Activated T-cell treated with anti-CD3 and anti-CD28 coated beads for 24 hours (primary cell): ENCODE measurements at places on chromosomes 3 and 15.

- no peak for DNase-seq
These were observed 116.7 kb downstream of the NR1I2 start for GRCh38 chr3:119898478-119899191.

DNA sequence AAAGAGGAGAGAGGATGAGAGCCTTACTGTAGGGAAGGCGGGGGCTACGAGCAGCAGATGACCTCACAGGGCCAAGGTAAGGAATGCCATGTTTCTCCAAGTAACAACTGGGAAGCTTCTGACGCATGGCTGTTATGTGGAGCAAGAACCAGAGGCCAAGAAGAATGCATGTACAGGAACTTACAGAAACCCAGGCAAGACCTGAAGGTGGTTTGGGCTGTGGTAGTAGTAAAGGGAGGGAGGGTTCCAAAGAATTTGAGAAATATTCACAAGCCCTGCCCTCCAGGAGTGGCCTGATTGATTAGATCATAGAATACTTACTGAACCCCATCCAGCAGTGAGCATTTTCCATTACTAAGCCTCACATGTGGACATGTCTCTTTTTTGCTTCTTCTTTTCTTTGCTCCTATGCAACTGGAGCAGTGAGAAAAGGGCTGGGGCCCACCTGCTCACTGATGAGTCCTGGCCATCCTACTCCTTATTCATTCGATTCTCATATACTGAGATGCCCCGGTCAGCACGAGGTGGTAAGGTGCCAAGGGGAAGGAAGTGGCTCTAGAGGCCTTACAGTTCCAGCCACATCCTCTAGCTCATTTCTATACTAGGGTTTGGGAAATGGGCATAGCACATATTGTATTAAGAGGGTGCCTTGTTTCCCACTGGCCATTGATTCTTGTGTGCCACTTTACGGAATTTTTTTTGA lies 8.3 kb upstream of the SLC12A8 start:
- DNase-seq: no peak

DNA sequence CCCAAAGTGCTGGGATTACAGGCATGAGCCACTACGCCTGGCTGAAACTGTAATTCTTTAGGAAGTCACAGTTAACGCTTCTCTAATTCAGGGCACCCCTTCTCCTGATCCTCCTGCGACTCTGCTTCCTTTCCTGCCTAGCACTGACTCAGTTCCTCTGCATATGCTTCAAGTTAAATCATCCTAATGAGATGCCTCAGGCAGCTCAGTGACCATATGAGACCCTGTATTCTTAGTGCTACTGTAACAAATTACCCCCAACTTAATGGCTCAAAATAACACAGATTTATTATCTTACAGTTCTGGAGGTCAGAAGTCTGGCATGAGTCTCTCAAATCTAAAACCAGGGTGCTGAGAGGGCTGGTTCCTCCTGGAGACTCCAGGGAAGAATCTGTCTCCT lies 271.8 kb upstream of the LYSMD4 start:
- DNase-seq: no peak

DNA sequence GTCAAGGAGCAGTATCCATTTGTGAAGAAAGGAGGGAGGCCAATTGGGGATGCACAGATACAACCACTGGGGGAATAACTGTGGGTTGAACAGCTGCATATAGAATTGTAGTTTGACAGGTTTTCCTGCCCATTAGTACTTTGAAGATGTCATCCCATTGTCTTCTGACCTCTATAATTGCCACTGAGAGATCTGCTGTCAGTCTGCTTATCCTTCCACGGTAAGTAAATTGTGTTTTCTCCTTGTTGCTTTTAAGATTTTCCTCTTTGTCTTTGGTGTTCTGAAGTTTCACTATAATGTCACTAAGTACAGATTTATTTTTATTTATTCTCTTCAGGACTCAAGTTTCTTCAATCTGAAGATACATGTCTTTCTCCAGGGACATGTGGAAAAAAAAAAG lies 56.6 kb downstream of the MOBP start:
- DNase-seq: no peak

GRCh38 chr3:151697496-151697895 lies 36.2 kb upstream of the AADACL2 start:
- no peak for DNase-seq

GRCh38 chr3:42269647-42270046 lies 3.7 kb upstream of the CCK start:
- no peak for DNase-seq

DNA sequence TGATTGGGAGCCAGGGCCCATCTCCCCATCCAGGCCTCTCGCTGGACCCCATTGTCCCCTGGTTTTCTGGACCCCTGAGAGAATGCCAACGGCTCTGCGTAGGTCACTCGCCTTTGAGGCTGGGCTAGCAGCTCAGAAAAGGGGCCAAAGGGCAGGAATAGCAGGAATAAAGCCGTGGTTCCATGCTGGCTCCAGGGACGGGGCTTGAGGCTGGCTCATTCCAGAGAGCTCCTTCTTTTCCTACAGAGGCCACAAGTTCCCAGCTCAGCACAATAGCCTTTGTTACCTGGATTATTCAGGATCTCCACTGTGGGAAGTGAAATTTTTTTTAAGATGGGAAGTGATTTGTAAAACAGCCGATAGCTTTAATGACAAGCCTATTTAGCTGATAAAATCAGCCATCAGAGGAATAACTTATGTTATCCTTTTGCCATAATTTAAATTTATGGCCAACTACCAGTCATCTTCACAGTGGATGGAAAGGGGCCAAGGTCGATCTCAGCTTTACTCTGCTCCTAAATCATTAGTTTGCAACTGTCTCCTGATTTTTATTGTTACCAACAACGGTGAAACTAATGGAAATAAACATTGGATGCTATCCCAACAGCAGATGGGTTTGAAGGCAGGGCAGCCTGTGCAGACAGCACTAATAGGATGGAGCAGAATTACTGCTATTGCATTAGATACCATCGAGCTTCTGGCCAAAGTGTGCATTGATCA lies 124.3 kb downstream of the TMEM266 start:
- no peak for DNase-seq

DNA sequence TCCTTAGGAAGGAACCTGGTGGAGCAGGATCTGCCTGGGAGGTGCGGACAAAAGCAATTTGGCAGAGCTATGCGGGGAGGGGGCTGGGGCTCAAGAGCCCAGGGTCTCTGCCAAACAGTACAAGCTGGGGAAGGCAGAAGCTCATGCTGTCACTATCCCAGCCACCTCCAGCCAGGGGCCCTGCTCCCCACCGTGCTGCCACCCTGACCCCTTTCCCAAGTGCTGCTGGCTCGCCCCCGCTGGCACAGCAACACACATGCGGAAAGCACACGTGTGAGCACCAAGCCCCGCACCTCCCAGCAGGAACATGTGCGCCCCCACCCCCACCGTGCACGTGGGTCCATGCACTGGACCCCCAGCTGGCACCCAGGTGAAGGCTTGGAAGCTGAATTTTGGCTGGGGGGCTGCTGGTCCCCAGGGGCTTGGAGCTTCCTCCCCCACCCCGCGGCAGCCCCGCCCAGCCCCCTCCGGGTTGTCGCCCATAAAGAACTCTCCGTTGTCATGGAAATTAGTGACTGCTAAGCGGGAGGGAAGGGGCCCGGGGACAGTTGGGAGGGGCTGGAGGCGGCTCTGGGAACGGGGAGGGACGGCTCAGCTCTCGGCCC lies 742 bp downstream of the CAMKV start:
- DNase-seq: no peak

DNA sequence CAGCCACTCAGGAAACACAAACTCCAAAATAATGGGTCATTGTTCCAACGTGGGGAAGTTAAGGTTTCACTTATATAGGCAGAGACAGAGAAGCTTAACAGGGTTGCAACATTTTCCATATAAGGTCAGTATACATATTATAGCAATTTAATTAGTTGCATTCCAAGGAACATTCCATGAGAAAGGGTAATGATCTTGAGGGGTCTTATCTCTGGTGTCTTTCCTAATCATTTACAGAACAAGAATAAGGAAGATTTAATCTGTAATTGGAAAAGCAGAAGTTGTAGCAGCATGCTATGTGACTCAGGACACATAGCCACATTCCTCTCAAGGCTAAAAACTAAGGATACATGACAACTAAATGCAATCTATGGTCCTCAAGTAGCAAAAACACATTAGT lies 4.9 kb downstream of the MNS1 start:
- DNase-seq: no peak

GRCh38 chr3:44899683-44900367 lies 25.4 kb downstream of the TGM4 start:
- DNase-seq: no peak

DNA sequence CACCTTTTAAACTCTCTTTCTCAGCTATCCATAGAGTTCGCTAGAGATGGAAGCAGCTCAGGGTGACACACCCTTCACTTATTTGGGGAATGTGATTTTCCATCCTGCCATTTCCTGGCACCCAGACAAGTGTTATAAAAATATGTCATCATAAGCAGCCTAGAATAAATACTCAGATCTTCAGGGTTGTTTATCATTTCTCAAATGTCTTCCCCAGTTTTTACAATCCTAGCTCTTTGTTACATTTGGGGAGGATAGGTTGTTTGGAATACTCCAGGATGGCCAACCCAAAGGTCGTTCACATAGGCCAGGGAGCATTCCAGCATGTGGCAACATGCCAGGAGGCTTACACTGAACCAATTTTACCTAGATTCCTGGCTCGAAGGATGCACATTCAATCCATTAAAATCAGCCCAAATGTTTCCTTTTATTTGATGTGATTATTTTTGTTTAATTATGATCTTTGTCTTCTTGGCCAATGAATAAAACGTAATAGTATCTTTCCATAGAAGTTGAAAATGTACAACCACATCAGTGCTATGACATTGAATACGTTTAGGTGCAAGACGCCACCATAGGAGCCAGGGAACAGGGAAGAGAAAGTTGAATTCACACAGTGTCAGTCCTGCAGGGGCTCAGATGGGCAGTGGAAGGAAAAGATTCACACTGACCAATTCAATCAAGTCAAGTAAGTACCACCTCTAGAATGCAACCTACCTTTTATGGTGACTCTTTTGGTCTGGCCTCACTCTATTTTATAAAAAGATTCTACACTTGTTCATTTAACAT lies 537.7 kb upstream of the MDFIC2 start:
- no peak for DNase-seq

GRCh38 chr15:83107841-83108181 lies 366 bp downstream of the TM6SF1 start:
- no peak for DNase-seq

DNA sequence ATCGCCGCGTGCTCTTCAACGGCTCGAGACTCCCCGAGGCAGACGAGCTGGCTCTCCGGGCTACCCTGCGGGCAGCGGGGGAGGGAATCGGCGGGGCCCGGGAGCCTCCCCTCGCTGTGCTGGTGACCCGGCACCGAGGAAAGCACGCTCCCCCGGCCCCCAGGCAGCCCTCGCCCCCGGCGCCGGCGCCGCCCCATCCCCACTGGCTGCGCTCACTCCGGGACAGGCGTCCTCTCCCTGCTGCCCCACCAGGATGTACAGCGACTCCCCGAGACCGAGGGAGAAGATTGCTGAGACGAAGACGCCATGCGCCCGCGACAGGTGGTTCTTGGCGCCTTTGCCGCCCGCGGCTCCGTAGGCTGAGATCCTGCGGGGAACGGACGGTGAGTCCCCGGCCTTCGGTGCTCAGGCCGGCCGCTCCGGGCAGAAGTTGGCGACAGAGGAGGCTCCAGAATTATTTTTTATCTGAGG lies 1.7 kb downstream of the LTK start:
- DNase-seq: no peak

- no peak for DNase-seq
These were observed 528.1 kb upstream of the MCTP2 start for GRCh38 chr15:93703092-93703739.

GRCh38 chr15:28992336-28992864 lies 106.6 kb downstream of the APBA2 start:
- DNase-seq: no peak

DNA sequence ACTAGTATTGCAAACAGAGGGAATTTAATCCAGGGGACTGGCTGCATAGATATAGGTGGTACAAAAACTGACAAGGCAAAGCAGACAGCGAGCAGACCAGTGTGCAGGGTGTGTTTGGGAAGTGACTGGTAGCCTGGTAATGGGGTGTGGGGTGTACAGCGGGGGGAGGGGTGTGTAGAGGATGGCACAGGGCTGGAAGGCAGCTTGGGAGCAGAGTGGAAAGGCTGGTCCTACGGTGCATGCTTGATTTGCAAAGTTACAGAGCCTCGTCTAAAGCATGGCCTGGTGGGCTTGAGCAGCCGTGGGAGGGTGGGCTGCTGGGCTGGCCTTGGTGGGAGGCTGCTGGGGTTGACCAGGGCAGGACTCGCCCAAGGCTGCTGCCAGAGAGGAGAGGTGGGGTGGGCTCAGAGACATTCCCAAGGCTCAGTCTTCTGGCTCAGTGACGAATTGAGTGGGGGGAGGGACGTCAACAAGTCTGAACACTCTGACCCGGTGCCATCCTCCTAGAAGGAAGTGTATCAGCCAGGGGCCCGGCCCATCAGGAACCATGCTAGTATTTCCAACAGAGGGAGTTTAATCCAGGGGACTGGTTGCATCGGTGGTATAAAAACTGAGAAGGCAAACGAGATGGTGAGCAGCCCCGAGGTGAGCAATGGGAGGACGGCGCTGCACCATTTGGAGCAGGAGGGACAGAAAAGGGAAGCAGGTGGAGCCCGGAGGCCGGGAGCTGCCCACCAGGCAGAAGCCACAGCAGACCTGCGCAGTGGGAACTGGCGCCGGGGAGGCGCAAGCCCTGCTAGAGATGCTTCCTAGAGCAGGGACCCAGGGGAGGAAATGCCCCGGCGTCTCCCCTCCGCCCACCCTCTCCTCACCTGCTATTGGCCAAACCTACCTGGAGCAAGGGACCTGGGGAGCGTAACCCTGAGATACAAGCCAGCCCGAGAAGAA lies 29.2 kb downstream of the CPN2 start:
- DNase-seq: no peak

DNA sequence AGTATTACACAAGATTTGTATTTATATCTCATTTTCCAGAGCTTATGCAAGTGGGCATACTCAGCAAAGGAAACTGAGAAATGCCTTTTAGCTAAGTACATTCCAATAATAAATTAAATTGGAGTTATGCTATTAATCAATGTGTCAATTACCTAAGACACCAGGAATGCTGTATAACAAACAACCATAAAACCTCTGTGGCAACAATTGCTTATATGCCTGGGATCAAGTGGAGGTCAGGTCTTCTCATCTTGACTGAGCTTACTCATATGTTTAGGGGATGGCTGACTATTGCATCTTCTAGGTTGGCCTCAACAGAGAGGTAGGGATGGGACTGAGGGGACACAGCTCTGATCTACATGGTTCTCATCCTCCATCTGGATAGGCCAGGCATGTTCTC lies 30.7 kb downstream of the CD200R1L start:
- DNase-seq: no peak

GRCh38 chr3:39147711-39148434 lies 5.5 kb downstream of the CSRNP1 start:
- DNase-seq: no peak

GRCh38 chr3:124787476-124788195 lies 57.4 kb downstream of the UMPS start:
- DNase-seq: no peak

GRCh38 chr3:166013073-166013679 lies 176.0 kb upstream of the BCHE start:
- DNase-seq: no peak
